Osteocyte (in vitro differentiated cells): ENCODE measurements at places on chromosomes 6 and 20. TPM values are rescaled to one million over a fixed set of nuclear protein-coding genes. Genes with fewer than 3 reads are reported as not detected.

GRCh38 chr6:3743541-3743940 is 8.0 kb downstream of the PXDC1 start:
- DNase-seq = no peak

- DNase-seq = peak; percentile 92
Measured at GRCh38 chr6:158002951-158003853, 21.5 kb downstream of the SYNJ2 start.

DNA sequence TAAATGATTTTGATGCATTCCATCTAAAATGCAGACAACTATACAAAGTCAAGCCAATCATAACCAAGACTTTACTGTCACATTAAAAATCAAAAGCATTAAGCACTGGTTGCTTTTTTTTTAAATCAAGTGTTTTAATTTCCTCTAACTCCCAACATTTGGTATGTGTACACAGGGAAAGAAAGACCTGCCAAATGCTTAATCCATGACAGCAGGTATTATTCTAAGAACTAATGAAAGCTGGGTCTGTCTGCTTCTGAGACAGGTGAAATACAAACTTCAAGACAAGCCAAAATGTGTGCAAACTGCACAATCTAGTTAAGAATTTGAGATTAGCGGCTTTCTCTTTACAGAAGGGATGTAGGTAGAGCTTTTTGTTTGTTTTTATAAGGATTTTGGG is 126.1 kb downstream of the GMDS start:
- no peak for DNase-seq

DNA sequence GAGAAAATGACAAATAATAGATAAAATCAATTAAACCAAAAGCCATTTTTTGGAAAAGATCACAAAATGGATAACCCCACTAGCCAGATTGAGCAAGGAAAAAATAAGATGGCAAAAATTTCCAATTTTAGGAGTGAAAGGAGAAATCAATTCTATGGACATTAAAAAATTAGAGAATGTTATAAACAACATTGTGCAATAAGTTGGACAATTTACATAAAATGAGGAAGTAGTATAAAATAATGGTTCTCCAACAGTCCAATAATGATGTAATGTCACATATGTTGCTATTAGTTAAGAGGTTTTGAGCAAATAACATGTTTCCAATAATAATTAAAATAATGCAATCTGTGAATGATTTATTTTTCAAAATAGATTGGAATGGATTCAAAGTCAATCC is 3.1 kb upstream of the SNAP91 start:
- DNase-seq = no peak

- DNase-seq = no peak
Measured at GRCh38 chr20:46214824-46215488, 93.3 kb downstream of the CDH22 start.

DNA sequence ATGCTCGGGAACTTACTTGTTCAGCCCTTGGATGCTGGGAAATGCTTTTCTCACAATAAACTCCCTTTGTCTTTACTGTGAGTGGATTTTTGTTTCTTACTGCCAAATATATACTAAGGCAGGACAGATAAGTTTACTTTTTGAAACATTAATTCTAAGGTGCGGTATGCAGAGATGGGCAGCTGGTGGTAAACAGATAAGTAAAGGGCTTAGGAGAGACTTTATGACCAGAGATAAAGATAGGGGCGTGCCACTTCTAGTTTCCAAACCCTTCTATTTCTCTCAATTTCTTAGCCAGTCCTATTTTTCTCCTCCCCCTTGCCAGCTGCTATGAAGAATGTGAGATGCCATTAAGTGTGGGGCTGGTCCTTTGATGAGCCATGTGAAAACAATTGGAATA is 16.3 kb downstream of the SAMD3 start:
- no peak for DNase-seq

GRCh38 chr6:26743157-26743821 is 83.7 kb upstream of the ZNF322 start:
- DNase-seq = peak; percentile 60

DNA sequence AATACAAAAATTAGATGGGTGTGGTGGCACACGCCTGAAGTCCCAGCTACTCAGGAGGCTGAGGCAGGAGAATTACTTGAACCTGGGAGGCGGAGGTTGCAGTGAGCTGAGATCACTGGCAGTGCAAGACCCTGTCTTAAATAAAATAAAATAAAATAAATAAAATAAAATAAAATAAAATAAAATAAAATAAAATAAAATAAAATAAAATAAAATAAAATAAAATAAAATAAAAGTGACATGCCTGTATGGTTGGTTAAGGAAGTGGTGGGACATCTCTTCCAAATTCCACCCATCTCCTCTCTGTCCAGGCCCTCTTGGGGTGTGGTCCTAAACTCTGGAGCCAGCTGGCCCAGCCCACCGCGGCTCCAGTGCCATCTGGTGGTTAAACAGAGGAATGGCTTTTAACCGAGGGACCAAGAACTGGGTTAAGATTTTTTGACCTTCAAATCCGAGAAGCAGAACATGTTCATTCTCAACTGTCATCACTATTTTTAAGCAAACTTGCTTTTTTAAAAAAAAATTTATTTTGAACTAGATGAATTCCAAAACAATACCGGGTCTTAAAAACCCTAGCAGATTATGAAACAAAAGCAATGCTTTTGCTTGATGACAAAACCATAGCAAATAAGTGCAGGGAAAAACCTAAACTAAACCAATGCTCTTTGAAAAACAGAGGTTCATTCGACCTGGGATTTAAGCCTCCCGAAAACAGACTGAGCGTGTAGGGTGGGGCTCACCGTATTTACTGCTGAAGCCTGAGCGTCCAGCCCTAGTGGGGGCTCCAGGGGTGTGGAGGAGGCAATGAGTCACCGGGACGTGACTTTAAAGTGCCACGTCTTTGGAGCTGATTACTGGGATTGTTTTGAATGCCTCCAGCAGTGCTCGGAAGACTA is 68.8 kb downstream of the CDC5L start:
- no peak for DNase-seq

DNA sequence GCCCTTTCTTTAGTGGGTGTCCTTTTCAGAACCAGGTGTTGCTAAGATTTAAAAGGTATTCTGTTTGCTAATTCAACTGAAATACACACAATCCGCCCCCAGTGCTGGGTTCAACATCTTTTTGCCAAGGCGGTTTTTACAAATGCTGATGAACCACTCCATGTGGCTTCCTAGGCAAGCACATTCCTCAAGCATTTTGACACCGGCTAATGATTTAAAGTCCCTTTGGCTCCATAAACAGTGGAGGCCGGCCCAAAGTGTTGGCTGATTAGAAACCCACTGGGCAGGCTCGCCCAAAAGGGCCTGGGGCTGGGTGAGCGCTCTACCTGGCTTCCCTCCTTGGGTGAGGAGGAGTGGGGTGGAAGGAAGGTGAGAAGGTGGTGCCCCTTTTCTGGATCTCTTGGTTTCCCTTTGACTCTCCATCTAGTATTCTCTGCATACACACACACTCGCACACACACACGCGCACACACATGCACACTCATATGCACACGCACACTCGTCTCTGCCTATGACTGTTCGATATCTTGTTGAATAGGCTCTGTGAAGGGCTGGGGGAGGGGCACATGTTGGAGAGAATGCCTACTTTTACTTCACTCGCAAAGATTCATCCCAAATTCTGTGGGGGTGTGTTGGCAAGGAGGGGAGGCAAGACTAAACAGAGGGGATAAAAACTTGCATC is 66.7 kb upstream of the ARMC2 start:
- DNase-seq = no peak

GRCh38 chr6:87767478-87767877 is 65.4 kb upstream of the AKIRIN2 start:
- no peak for DNase-seq

DNA sequence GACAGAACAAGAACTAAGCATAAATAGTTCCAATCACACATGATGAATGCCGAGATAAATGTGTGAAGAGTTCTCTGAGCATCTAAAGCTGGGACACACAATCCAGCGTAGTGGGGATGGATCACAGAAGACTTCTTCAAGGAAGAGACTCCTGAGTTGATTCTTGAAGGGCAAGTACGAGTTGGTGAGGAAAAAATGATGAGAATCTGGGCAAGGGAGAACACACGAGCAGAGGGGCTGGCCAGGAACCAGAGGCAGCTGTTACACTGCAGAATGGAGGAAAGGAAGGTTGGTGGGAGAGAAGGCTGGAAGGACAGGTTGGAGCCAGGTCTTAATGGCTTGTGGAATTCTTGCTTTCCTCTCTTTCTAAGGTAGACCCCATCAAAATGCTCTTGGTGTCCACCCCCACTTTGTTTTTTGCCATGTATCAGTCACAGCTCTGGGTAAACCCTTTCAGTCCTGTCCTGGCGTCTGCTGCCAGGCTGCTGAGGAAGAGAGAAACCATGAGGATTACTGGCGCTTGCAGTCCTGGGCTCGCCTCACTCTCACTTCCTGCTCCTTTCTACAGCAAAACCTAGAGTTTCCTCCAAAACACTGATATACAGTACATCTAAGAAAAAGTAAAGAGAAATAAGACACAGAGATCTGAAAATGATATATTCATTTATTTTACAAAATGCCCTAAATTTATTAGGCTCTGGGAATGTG is 127.6 kb upstream of the FAM184A start:
- DNase-seq = no peak

DNA sequence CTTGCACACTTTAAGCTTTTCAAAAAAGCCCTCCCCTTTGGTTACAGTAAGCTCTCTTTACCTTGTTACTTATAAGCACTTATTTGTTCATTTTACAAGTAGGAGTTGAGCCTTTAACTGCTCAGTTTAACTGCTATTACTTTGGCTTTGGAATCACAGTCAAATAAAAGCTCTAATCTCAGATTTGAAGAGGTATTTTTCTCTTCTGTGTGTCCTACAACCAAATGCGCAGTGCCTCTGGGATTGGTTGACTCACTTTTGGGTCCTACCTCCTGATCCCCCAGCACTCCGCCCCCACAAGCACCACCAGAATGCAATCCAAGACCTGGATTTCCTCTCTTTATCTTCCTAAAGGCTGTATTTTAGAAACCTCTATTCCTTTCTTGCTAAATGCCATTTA is 2.5 kb downstream of the NCOA7 start:
- no peak for DNase-seq

DNA sequence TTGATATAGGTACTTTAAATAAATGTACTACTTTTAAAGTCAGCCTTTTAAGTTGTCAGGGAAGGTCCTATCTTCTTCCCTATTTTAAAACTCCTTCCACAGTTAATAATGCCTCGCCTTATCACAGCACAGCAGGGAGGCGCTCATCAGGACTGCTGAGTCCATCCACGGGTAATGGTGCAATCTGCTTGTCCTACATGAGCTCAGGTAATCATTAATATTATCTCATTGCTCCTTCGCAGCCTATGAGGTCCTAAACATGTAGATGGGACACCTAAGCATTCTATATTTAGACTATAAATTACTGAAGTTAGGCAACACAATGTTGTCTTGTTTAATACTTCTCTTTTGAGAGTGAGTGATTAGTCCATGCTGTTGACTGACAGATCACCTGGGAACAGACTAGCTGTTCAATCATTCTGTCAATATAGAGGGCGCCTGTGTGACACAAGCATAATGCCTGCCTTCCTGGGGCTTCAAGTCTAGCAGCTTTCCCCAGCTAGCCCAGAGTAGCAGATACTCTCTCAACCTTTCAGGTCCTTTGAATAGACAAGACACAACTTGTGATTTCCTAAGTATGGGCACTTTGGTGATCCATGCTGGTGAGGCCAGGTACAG is 91.0 kb downstream of the FYN start:
- no peak for DNase-seq

DNA sequence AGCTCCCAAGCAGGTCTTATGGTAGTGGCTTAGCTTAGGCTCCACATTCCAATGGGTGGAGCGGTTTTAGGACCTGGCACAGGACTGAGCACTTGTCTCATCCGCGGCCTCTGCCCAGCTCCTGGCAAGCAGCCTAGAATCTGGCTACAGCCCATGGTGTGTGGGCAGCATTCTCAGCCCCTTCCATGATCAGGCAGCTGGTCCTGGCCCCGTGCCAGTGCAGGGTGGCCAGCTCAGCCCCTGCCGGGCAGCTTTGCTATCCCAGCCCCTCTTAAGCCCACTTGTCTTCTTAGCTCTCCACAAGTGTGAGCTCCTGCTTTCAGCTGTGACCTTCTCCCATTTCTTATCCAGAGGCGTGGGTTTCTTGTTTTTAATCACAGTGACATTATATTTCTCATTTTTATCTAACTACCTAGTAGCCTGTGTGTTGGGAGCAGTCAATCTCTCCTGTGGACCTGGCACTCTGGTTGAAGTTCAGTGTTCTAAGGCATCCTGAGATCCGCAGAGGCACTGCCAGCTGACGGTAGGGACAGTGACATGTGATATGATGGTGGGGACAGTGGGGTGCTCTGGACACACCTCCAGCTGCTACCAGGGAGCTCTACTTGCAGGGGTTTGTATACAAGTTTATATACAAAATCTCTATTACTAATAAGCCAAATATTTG is 119.9 kb upstream of the PRND start:
- no peak for DNase-seq

DNA sequence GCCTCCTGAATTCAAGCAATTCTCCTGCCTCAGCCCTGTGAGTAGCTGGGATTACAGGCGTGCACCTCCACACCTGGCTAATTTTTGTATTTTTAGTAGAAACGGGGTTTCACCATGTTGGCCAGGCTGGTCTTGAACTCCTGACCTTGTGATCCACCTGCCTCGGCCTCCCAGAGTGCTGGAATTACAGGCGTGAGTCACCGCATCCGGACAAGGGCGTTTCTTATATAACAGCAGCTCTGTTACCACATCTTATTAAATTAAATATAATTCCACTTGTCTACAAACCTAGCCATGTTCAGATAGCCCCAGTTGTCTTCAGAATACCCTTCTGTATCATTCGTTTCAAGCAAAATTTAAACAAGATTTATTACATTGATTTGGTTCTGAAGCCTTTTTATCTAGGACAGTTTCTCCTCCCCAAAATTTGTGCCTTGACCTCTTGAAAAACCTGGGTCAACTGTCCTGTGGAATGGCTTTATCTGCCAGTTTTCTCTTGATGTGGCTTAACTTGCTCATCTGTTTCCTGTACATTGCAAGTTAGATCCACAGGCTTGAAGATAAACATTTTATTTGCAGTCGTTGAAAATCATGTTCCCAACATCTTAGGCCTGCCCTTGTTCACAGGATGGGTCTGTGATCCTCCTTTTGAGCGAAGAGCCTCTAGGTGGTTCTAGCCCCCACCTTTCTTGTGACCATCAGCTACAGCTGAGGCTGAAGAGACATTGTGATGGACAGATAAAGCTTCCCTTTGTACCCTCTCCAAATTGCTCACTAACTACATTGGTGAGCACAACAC is 132.2 kb downstream of the ARID1B start:
- no peak for DNase-seq

DNA sequence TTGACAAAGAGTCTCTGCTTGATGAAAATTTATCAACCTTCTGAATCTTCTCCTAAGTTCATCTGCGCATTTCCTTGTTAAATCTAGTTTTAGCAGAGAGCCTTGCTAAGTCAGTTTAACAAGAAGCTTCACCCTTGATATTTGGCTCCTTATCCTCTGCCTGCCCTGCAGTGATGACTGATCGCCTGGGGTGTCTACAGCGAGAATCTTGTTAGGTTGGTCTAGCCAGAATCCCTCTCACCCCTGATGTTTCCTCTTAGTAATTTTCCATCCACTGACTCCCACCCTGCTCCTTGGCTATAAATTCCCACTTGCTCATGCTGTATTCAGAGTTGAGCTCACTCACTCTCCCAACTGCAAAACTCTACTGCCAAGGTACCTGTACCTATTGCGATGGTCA is 114.1 kb downstream of the TENT5A start:
- no peak for DNase-seq

SERPINB1 gene
- total RNA-seq = 13.7 and 14.8 TPM in 2 replicates

OPRL1 gene
- 1.6 and 2.1 TPM in 2 replicates for total RNA-seq

CST4 gene
- total RNA-seq = not detected in 2 replicates

DEFB124 gene
- total RNA-seq = not detected in 2 replicates

GTSF1L gene
- not detected in 2 replicates for total RNA-seq
